ENCODE measurements at places on chromosomes 5 and 9.

DNA sequence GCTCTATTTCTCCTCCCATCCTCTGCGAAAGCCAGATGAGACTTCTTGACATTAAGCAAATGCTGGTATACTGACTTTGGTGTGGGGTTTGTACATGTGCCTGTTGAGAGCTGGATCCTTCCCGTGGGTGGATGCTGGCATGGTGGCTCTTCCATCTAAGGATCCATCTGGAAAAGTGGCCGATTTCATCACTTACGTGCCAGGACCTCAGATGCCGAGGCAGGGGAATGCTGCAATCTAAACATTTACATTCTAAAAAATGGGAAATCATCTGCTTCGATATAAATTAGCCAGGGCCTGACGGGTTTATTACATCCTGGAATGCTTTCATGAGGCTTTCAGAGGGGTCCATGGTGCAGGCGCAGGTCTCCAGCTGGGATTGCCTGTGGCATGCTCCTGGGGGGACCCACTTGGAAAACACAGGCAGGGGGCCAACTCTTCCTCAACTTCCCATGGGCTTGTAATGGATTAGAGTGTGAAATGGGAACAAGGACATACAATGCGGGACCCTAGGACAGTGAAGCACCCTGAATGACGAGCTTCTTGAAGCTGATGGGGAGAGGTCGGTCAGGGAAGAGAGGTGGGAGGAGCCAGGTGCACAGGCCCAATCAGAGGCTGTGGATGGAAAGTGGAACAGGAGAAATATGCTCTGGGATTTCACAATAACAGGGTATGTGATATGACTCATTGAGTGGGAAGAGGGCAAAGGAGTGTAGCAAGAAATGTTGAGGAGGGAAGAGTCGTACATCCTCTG, 105.5 kb upstream of the PITX1 start:
- DNase-seq = no peak

DNA sequence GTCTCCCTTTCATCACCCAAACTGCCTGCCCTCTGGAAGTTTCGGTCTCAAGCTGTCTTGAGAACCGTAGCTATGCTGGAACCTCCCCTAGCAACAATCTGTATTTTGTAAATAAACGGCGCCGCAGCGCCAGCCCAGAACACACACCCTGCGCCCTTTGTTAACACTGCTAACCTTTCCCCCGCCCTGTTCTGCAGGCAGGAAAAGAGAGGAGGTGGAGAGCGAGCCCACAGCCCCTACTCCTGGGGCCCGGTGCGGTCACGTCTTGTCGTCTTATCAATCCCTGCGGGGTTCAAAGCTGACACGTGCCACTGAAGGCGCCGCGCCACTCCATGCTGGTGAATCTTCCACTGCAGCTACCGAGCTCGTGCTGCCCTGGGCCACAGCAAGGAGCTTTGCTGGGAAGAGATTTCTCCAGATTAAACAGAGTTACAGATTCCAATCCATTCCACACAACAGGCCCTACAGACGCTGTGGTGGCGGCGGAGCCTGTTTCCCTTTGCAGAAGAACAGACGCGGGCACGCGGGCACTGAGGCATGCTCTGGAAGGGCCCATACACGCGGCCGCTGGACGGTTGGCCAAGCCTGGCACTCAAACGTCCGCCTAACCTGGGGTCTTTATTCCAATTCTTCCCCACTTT, 25.3 kb downstream of the ZDHHC11B start:
- no peak for DNase-seq

- no peak for DNase-seq
These were observed 85.2 kb downstream of the KIAA1958 start for GRCh38 chr9:112571624-112572355.

DNA sequence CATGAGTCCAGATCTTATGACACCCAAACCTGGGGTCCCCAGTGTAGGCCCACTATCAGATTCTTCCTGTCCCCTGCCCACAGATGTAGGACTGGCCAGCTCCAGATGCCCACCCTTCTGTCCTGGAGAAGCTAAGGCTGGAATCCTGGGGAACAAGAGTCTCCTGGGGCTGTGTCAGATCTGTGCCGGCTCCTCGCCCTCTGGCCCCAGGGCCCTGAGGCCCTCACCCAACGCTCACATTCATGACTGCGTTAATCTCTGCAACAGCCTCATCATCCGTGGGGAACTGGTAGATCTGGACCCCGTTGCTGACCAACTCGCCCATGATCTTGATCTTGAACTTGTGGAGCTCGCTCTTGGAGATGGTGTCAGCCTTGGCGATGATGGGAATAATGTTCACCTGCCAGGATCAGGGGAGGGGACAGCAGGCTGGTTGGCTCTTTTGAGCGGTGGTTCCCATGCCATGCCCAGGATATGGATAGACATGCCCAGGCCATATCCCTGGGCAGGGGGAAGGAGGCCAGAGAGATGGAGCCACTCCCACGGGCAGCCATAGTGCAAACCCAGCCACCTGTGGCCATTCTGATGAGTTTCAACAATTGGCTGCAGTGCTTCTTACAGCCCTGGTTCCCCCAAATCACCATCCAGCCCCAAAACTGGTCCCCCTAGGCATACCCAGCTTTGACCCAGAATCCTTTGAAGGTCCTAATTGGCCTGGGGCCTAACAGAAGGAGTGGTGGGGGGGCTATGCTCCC, 14.6 kb downstream of the SEPTIN8 start:
- no peak for DNase-seq

GRCh38 chr5:84870369-84870768, 485.7 kb upstream of the EDIL3 start:
- no peak for DNase-seq

DNA sequence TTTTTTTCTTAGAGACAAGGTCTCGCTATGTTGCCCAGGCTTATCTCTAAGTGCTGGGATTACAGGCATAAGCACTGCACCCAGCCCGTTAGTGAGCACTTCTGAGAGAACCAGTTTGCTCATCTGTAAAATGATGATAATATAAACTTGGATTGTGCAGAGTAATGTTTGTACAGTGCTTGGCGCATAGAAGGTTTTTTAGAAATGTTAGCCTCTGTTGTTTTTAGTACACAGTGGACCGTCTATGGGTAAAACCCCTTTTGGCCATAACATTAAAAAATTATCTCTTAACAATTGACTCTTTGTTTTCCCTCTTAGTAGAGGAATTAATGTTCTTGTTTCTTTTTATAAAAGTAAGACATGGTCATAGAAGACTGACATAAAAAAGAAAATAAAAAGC, 202.1 kb downstream of the PCSK5 start:
- DNase-seq = no peak

- DNase-seq = no peak
These were observed 312.1 kb upstream of the TUSC1 start for GRCh38 chr9:25990376-25990775.

DNA sequence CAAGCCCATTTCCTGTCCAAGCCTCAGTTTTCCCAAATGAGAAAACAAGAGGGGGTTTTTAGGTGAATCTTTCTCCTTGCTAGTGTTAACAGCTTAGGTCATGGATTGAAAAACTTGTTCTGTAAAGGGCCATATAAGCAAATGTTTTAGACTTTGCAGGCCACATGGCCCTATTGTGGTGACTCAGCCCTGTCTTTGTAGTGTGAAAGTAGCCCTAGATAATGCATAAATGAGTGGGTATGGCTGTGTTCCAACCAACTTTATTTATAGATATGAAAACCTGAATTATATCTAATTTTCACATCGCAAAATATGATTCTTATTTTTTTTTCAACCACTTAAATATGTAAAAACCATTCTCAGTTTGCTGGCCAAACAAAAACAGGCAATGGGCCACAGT, 6.9 kb upstream of the BARX1 start:
- no peak for DNase-seq

- DNase-seq = no peak
These were observed 2326.0 kb upstream of the ACO1 start for GRCh38 chr9:30058463-30058862.

DNA sequence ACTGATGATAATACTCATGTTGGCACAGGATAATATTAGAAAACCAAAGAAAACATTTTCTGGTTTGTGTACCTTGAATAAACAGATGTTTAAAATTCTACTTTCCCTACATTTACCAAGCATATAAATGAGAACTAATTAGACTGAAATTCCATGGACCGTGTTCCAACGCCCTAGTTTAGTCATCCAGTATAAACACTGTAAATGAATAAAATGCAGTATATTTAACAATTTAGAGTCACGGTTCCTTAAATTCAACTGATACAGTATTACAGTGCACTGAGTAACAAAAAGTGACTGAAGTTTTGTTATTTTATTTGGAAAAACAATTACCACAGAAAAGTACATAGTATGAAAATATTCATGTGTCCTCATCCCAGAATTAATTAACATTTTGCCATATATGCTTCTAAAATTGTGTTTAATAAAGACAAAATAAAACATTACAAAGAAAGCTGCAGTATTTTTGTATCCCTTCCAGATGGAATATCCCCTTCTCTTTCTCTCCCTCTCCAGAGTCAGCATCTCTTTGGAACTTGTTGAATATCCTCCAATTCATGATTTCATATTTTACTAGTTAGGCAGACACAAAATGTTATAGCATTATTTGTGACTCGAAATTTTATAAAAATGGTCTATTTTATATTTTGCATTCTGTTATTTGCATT, 112.5 kb downstream of the HMHB1 start:
- peak; percentile 17 for DNase-seq

DNA sequence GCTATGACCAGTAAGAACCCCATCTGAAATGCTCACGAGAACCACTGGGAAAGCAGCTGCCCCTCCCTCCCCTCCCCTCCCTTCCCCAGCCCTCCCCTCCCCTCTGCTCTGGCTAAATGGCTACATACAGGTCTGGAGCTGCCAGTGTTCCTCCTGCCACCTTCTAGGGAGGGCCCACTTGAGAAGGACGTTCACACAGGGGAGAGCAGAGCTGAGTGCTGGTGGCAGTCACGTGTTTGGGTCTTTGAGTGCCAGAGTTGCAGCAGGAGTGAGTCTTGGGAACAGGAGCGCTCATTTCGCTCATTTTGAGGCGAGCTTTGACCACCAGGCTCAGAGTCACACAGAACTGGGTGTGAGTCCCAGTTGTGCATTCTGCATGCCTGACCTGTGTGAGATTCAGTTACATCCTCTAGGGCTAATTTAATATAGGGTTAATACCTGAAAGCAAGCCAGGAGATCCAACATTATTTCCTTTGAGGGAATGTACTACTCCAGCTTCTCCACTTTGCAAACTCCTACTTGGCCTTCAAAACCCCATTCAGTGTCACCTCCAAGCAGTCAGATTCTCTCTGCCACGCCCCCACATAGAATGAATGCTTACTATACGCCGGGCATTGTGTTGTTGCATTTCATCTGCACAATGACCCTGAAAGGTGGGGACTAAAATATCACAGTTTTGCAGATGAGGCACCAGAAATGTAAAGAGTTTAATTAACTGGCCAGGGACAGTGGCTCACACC, 25.1 kb downstream of the CPLX2 start:
- DNase-seq = no peak

- no peak for DNase-seq
These were observed 22.1 kb upstream of the FAM13B start for GRCh38 chr5:138054847-138055558.

- no peak for DNase-seq
These were observed 26.1 kb downstream of the NCBP1 start for GRCh38 chr9:97659771-97660170.

DNA sequence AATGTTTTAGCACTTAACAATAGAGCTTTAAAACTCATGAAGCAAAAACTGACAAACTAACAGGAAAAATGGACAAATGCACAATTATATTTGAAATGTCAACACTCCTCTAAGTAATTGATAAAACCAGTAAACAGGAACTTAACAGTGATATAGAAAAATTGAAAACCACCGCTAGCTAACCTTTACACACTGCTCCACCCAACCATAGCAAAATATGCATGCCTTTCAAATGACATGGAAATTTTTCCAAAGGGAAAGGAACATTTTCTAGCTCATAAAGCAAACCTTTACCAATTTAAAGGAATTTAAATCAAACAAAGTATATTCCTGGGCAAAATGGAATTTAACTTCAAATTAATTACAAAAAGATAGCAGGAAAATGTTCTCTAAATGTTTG, 109.2 kb downstream of the ADAMTS19 start:
- no peak for DNase-seq

DNA sequence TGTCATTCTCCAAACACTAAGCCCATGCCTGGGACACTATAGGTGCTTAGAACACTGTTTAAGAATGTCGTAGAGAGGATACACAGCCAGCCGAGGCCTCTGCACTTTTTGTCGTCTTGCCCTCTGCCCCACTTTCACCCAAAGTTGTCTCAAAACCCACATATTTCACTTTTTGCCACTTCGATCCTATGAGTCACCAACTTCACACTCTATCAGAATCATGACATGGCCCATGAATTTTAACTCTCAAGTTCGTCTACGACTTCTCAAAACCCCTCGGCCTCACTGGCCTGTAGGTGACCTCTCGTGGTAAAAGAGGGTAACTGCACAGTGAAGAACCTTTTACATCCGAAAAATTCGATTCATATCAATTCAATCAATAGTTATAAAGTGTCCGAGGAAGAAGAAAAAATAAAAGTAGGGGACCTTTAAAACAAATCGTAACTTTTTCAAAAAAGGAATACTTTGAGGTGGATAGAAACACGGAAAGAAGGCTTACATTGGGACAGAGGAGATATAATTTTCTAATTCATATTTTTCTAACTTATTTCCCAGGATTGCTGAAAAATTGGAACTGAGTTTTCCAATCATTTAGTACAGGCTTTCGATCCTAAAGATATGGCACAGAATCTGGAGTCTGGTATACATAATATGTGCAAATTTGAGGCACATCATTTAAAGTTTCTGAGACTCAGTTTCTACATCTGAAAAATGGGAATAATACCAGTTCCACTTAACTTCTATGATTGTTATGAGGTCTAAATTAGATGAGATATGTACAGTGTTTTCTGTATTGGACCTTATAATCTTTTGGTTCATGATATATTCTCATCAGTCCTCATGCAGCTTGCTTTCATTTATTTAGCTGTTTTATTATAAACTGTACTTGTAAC, 122.6 kb downstream of the APBA1 start:
- DNase-seq = no peak

DNA sequence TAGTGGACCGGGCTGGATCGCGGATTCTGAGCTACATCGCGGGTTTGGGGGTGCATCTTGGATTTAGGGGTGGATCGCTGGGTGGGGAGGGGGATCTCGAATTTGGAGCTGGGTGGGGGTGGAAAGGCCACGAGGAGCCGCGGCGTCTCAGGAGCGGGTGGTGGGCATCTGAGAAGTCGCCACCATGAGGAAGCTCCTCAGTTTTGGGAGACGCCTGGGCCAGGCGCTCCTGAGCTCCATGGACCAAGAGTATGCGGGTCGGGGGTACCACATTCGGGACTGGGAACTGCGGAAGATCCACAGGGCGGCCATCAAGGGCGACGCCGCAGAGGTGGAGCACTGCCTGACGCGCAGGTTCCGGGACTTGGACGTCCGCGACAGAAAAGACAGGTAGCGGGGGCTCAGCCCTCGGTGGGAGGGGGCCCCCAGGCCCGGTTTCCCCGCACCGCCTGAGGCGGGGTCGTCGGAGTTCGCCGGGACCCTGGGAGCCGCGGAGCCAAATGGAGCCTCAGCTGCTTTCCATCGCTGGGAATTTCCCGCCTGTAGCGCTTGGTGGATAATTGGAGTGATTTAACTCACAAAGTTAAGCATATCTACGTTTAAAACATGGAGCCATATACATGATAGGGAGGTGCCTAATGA, 376 bp downstream of the ANKRD18B start:
- DNase-seq = no peak
